ENCODE measurements at places on chromosomes 5 and 9.

- no peak for DNase-seq
Measured at GRCh38 chr9:11506980-11507379, 894.2 kb upstream of the PTPRD start.

DNA sequence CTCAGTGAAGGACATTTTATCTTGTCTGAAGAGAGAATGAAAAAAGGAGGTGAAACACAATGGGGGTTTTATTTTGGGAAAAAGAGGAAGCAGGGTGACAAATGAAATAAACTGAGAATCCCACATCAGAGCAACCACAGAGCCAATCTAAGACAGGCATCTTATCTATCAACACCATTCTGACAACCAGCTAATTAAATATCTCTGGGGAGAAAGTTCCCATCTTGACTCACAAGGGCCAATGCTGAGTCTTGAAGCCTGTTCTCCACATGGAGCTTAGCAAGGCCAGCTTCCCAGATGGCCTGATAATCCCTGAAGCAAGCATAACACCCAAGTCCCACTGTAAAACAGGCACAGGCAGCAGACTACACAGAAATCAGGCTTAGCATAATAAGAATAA lies 30.4 kb downstream of the DPYSL3 start:
- no peak for DNase-seq

GRCh38 chr9:68428481-68428880 lies 72.1 kb downstream of the PGM5 start:
- no peak for DNase-seq

GRCh38 chr9:17744786-17745185 lies 165.9 kb downstream of the SH3GL2 start:
- no peak for DNase-seq

DNA sequence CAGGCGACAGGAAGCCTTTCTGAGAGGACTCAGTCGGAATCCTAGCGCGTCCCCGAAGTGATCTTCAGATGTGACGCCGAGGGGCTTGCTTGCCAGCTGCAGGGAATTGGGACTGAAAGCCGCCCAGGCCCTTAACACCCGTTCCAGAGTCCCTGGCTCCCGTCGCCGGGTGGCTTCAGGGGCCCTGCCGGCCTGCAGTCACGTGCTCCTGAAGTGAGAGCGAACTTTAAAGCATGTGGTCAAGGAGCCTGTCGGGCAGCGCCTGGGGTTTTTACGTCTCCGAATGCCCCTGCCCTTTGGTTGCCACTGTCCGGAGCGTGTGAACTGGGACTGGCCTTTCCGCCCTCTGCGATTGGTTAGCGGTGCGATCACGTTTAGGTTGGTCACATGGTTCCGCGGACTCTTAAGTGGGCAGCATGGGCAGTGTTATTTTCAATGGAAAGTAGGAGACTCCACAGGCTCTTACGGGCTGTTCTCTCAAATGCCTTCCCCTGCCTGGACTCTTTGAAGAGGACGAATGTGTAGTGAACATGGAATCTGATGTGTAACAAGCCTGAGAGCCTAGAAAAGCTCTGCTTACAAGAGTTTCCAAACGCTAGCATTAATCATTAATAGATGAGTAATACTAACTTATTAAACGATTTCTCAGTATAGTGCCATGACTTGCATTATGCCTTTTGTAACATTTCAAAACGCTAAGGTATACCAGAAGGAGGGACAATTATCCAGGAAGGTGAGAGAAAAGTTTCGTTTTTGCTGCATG lies 1.9 kb downstream of the VLDLR start:
- no peak for DNase-seq

DNA sequence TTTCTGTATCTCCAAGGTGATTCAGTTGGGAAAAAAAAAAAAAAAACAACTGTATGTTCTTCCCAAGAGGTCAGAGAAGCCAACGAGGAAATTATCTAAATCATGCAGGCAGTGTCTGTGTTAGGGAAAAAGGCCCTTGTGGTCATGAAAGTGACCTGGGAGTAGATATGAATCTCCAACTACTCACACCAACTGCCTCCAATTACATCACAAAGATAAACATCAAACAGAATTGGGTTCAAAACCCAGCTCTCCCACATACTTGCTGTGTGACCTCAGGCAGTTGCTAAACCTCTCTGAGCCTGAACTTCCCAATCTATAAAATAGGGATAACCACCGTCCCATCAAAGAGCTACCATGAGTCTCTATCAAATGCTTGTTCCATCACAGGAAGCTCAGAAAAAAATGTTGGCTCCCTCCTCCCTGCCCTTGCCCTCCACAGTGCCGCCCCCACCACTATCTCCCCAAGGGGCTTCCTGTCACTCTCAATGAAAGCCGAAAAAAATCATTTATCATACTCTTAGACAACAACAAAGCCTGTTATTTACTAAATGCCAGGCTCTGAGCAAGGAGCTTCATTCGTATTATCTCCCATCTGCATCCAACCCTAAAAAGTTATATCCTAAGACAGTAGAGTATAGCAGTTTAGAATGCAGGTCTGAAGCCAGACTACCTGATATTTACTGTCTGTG lies 42.9 kb downstream of the CDK5RAP2 start:
- no peak for DNase-seq

DNA sequence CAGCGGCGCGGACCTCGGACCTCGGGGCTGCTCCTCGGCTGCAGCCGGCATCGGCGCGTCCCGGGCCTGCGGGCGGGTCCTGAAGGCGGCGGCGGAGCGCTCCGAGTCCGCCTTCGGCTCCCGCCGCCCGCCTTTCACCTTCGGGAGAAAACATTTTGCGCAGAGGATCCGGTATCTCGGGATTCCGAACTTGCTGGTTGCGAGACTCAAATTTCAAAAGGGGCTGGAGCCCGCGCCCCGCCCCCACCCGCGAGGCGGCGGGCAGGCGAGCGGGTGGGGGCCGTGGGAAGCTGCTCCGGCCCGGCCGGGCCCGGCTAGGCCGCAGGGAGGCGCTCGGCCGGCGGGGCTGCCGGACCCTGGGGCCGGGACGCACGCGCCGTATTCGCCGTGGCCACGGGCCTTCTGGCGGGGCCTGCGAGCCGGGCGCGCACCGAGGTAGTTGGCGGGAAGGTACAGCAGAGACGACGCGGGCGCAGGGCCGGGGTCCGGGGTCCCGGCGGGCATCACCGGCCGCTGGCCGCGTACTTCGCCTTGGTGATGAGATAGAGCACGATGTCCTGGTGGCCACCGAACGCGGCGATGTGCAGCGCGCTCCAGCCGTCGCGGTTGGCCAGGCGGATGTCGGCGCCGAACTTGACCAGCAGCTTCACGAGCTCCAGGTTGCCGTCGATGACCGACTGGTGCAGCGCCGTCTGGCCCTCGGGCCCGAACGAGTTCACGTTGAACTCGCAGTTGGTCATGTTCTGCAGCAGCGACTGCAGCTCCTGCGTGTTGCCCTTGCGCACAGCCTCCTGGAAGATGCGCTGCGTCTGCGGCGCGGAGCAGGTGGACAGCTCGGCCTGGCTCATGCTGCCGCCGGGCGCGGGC lies 757 bp downstream of the NRARP start:
- no peak for DNase-seq

DNA sequence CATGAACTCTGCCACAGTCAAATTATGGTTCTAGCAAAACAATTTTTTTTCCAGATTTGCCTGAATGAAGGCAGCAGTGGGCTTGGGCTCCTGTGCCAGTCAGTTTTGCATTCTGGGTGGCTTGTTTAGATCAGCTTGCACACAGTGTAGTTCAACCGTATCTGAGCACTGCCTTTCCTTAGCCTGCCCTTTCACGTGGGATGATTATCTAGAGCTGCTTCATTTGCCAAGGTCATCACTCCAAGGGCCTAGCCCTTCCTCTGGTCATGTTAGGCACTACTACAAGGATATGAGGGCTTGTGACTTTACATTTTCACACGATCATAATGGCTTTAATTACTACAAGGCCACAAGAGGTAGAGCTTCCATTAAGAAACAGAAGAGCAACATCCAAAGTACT lies 150.6 kb upstream of the EFNA5 start:
- DNase-seq, result no peak

- no peak for DNase-seq
Measured at GRCh38 chr9:21340735-21341134, 5.5 kb upstream of the KLHL9 start.

DNA sequence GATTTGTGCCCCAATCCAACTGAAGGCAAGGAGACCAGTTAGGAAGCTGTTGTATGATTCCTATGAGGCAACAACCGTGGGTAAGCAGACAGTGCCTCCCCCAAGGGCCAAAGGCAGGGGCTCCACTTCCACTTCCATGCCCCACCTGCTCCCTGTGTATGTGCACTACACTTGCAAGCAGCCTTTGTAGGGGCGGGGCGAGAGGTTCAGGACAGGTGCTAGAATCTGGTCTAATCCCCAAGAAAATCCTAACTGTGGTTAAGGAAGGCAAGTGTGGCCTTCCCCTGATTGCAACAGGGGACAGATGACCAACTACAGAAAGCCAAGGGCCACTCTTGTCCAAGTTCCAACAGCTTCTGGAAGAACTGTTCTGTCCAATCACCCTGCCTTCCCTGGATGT lies 41.7 kb downstream of the B4GALT1 start:
- DNase-seq, result no peak

DNA sequence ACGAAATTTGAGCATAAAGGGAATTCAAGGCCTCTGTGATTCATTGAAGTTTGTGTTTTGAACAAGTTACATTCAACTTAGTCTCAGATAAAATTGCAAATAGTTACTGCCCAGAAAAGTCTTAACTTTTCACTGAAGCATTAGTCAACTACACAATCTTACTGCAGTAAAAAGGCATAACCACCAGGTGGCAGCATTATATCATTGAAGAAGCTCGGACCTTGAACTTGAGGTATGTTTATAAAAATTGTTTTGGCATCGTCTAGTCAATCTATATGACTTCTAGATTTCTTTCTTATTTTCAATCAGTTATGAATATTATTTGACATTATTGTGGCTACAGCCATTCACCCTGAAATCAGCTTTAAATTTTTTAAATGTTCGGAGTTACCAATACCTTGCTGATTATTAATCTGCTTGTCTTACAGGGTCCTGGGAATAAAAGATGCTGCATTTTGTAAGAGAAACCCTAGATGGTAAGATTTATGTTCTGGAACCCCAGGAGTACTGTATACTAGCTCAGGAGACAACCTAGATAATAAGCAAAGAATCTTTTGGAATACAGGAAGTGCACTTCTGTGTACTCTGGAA lies 83.9 kb upstream of the GRAMD2B start:
- no peak for DNase-seq

GRCh38 chr9:5630081-5630507 lies 1.2 kb downstream of the RIC1 start:
- no peak for DNase-seq

DNA sequence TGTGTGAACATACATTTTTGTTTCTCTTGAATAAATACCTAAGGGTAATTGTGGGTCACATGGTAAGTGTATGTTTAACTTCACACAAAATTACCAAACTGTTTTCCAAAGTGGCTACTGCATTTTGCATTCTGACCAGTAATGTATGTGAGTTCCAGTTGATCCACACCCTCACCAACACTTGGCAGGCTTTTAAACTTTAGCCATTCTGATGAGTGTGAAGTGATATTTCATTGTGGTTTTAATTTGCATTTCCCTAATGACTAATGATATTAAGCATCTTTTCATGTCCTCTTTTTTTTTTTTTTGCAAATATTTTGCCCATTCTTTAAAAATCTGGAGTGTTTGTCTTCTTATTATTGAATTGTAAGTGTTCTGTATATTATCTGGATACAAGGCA lies 53.5 kb upstream of the MAST4 start:
- no peak for DNase-seq

DNA sequence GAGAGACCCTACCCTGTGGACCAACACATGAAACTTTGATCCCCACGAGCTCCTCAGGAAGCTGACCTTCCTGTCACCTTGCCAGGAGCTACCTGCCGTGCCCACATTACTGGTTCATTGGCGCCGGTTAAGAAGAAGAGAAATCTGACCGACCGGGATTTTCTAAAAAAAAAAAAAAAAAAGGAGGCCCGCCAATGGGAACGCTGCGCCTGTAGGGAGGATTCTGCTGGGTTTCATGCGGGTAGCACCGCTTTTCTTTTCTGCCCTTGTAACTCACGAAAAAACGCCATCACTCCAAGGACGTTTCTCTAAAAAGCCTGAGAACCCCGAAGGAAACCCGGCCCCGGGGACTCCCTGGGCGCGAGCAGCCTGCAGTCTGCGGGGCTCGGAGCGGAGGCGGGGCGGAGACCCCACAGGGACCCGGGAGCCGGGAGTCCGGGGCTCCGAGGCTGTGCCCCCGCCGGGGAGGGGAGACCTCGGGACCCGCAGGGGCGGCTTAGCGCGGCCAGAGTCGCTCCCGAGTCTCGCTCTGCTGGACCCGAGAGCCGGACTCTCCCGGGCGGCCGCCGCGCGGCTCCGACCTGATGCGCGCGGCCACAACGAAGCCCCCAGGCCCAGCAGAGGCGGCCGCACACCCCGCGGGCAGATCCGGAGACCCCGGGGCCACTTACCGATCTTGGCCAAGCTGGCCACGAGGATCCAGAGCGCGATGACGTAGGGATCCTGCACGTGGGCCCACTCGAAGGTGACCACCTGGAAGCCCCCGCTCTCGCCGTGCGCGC lies 617 bp downstream of the SLC9A3 start:
- no peak for DNase-seq

- DNase-seq, result no peak
Measured at GRCh38 chr5:35908228-35908627, 30.2 kb downstream of the CAPSL start.

DNA sequence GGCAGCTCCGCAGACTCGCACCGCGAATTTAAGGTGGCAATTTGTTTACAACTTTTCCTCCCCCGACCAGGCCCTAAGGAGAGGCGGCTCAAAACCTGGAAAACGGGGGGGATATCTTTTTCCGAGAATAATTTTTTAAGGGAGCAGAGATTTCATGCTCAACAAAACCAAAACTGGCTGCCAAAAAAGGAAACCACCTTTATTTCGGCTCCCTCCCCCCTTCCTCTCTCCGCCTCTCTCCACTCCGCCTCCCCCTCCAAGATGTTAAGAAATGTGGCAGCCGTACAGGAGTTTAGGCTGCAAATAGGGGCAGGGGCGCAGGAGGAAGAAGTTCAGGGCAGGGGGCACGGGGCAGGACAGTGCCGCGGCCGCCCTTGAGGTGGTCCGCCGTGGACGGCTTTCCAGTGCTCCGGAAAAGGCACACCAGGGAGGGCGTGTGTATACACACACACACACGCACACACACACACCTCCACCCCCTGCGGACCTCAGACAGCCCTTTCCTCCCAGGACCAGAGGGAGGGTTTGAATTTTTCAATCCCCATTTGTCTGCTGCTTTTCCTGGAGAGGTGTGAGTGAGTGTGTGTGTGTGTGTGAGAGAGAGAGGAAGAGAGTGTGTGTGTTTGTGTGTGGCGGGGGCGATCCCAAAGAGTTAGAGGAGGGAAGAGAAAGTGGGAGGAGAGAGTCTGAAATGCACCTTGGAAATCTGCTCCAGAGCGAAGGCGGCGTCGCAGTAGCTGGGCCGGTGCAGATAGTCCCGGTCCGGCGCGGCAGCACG lies 9.1 kb downstream of the PTCH1 start:
- DNase-seq, result no peak

GRCh38 chr5:73242735-73243134 lies 69.7 kb downstream of the TMEM174 start:
- DNase-seq, result no peak

- DNase-seq, result no peak
Measured at GRCh38 chr5:147303251-147303650, 68.4 kb downstream of the STK32A start.

- DNase-seq, result no peak
Measured at GRCh38 chr5:37882636-37883035, 42.8 kb upstream of the GDNF start.
